ENCODE measurements at places on chromosomes 2 and 18.

- DNase-seq = no peak
Measured at GRCh38 chr2:143615562-143615961, 486.3 kb downstream of the ARHGAP15 start.

DNA sequence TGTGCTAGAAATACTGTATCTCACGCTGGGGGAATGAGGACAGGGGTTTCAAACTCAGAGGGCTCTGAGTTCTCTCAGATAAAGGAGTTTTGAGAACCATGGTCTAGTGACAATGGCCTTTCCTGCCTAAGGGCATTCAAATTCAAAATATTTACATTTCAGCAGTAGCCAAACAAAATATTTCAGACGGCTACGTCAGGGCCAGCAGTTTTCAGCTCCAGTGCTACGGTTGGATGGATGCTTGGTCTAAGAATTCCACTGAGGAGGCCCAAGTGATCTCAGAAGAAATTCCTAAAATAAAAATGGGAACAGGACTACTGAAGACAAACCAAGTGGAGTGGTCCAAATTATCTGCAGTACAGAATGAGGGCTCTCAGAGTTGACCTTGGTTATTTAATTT, 41.1 kb upstream of the SCG2 start:
- no peak for DNase-seq

- peak; percentile 70 for DNase-seq
Measured at GRCh38 chr2:175734686-175735085, 267.4 kb downstream of the LNPK start.

- no peak for DNase-seq
Measured at GRCh38 chr2:144694456-144694855, 174.5 kb upstream of the ZEB2 start.

DNA sequence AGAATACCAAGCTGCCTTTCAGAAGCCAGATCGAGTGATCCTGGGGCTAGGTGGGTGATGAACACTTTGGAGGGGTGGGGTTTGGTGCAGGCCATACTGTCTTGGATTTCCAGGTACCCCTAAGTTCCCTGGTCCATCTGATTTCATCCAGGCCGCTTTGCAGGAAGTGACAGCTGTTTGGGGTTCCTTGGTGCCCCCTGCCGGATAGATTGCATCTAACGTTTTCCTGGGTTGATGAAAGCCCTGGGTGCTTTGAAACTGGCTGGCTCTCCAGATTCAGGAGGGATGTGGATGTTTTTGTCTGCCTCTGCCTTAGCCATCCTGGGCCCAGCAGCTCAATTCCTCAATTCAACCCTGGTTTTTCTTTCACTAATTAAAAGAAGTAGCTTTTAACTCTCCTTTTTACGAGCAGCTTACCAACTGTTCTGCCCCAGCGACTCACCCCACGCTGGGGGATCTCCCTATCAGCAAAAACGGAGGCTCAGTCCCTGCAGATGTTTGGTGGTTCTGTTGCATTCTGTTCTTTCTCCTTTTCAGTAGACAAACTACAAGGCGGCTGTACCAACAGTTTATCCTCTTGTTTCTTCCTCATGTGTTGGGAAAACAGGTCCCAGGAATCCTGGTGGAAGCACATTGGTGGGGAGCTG, 37.1 kb downstream of the ARHGEF4 start:
- DNase-seq = peak; percentile 40

- no peak for DNase-seq
Measured at GRCh38 chr2:30139131-30139870, 7.5 kb upstream of the YPEL5 start.

All from NCI-H2171 (cell line).